PC-9 (cell line): ENCODE measurements at places on chromosomes 3 and 15. TPM values are rescaled to one million over a fixed set of nuclear protein-coding genes. Genes with fewer than 3 reads are reported as not detected.

GRCh38 chr3:14918356-14918860 is 29.0 kb upstream of the NR2C2 start:
- no peak for DNase-seq

DNA sequence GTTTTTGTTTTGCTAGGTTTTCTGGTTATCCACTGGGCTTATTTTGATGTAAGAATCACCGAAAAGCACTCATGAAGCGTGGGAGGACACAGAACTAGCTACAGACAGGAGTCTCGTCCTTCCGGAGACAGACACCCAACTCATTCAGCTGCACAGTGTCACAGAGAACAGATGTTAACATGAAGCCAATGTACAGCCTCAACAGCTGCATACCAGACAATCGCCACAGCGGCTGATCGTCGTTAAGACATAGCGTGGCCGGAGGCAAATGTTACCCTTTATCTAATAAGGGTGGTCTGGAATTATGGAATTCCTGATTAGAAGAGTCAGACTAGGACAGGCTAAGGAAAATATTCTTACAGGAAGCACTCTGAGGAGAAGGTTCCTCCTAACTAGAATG is 1.1 kb upstream of the PYGO1 start:
- no peak for DNase-seq

- no peak for DNase-seq
Observed at GRCh38 chr3:198061119-198062067, 101.4 kb downstream of the LMLN start.

DNA sequence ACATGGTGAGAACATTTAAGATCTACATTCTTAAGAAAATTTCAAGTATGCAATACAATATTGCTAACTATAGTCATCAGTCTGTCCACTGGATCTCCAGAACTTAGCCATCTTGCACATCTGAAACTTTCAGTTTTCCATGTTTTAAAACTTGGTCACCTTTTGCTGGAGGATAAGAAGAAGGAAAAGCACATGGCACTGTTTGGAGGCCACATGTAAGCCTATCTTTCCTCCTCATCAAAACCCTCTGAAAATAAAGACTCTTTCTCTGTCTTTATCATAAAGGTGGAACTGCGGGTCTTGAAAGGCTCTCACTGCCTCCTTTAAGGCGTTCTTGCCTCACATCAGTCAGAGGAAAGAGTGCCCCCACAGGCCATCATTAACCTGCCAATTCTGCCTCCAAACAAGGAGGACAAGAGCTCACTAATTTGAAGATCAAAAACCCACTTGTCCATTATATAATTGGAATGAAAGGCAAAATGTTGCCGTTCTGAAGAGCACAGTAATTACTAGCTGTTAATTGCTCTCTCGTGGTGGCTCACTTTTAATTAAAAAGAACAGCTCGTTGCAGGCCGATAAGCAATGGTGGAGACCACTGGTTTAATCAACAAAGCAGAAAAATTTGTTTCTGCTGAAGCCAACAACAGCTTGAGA is 157.8 kb downstream of the MECOM start:
- DNase-seq = no peak

DNA sequence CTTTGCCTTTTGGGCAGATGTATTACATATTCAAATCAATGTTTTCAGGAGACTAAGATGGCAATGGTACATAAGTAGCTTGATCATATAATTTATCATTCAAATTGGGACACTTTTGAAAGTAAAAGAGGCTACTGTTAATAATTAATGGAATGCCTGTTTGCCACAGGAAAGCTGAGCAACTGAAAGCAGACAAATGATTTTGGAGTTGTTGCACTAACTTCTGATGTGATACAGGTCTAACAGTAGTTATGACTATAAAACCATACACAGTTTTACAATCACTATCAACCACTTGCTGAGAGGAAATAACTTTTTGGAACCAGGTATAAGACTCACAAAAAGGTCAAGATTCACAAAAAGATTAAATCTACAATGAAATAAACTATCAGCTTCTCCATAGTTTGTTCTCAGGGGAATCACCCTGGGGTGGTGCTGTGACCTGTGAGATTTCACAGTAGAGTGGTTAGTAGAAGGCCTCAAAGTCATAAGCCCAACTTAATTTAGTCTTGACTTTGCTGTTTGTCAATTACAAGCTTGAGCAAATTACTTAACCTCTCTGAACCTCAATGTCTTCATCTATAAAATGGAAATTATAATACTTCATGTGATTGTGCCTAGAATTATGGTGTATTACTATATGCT is 42.7 kb downstream of the HHLA2 start:
- DNase-seq = no peak

GRCh38 chr3:76570436-76571057 is 469.4 kb upstream of the ROBO2 start:
- no peak for DNase-seq

- no peak for DNase-seq
Observed at GRCh38 chr3:67384760-67385397, 269.5 kb downstream of the SUCLG2 start.

- no peak for DNase-seq
Observed at GRCh38 chr3:192884777-192885773, 32.6 kb downstream of the MB21D2 start.

GRCh38 chr3:64616953-64617352 is 70.8 kb downstream of the ADAMTS9 start:
- DNase-seq = no peak

GRCh38 chr3:100915706-100916495 is 77.3 kb downstream of the ABI3BP start:
- no peak for DNase-seq

DNA sequence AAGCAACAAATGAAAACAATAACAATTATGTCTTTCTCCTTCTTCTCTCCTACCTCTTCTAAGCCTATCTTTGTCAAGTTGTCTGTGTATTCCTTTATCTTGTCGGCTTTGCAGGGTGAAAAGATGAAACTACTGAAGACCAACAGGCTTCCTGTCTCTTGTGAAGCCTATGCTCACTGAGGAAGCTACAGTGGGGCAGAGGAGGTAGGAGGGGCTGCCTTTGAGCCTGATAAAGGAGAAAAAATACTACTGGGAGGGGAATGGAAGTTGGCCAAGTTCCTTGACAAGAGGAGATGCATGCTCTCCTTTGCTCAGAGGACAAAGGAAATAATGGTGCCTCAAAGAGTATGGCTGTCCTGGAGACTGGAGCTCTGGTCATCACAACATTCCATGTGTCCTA is 92.0 kb downstream of the IGSF11 start:
- DNase-seq = no peak

DNA sequence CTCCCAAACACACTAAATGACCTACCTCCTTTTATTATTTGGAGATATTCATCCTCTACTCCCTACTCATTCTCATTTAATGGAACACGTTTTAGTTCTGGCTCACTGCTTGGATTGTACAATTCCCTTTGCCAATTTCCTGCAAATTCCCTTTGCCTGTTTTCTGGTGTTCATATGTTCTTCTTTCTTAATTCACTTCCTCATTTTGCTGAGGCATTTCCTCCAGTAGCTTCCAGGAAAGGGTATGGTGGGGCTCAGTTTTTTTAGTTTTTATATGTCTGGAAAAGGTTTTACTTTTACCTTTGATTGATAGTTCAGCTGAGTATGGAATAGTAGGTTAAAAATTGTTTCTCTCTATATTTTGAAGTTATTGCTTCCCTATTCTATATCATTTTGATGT is 143.6 kb upstream of the GOLIM4 start:
- no peak for DNase-seq

DNA sequence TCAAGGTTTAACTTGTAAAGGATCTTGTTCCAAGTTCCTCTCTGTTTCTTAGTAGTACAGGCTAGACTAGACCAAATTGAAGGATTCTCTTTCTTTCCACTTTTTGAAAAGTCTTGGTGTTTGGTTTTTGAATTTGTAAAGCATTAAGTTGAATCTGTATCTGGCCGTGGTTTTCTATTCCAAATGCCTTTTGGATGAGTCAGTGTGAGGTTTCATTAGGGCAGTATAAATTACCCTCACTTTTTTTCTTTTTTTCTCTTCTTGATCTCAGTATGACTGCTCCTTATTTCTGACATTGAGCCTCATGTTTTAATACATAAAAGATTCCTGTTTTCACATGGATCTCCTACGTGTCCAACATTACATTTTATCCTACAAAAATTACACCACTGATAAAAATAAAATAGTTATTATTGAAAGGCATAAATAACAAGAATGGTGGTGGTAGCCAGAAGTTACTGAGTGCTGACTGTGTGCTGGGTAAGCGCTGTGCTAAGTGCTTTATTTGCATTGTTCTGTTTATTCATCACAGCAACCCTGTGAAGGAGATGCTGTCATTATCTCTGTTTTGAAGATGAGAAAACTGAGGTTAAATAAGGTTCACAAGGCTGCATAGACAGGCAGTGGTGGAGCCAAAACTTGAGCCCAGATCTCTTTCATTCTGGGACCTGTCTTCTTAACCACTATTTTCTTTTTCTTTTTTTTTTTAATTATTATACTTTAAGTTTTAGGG is 48.3 kb downstream of the MITF start:
- no peak for DNase-seq

GRCh38 chr3:114928989-114929640 is 218.0 kb downstream of the ZBTB20 start:
- no peak for DNase-seq

DNA sequence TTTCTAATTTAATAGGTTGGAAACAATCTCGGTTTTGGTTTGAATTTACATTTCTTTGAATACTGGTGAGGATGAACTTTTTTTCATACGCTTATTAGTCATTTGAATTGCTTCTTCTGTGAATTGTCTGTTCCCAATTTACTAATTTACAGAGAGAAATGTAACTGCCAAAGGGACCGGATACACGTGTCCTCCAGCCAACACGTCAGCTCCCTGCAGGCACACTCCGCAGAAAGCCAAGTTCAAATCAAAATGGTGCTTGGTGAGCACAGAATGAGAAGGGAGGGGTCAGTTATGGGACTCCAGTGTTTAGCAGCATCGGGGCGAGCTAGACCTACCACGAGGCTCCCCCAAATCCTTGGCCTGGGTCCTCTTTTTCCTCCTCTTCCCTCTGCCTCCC is 10.8 kb upstream of the TSEN2 start:
- DNase-seq = no peak

DNA sequence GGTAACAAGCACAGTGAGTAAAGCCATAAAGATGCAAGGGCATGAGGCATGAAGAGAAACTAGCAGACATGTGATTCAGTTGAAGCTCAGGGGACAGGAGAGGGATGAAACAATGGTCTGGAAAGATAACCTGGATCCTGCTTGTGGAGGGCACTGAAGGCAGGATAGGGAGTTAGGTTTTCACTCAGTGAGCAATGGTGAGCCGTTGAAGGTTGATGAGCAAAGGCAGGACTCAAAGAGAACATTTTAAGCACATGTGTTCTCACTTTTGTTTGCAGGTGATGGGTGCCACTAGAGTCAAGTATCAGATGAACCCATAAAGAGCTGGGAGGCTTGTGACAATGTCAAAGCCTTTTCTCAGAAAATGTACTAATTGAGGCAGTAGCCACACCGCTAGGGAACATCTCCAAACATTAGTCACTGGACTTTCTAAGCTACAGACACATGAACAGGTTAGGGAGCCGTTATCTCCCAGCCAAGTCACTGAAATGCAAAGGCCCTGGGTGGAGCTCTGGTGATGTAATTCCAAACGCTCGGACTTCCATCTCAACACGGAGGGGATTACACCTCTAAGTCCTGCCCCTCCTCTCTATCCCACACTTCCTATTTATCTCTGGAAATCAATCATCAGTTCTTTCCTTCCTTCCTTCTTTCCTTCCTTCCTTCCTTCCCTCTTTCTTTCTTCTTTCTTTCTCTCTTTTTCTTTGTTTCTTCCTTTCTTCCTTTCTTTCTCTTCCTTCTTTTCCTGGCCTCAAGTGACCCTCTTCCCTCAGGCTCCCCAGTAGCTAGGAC is 22.7 kb downstream of the KLHL6 start:
- no peak for DNase-seq

DNA sequence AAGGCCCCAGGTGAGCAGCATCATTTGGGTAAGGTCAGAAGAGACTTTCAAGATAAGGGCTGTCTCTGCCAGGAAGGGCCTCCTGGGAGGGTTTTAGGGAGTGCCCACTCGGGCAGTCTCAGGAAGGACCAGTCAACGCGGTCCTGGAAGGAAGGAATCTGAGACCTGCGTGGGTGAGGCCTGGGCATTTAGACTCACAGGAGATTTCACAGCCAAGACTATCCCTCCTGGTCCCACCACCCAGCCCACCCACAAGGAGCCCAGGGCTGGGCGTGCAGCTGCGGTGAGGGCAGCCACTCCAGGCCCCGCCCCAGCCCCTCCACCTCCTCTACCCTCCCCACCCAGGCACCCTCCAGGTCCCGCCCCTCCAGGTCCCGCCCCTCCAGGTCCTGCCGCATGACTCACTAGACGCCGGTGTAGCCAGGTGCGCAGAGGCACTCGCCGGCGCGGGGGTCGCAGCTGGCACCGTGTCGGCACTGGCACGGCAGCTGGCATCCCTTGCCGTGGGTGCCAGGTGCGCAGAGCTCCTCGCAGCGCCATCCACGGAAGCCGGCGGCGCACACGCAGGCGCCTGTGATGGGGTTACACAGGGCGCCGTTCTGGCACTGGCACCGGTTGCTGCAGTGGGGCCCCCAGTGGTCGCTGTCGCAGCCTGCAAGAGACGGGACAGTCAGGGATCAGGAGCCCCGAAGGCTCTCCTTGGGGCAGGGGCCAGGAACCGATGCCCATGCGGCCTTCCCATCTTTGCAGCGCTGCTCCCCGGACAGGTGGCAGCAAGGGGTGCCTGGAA is 112.7 kb downstream of the RAB11A start:
- DNase-seq = peak; percentile 51

GRCh38 chr3:105944721-105945120 is 75.9 kb upstream of the CBLB start:
- no peak for DNase-seq

- DNase-seq = no peak
Observed at GRCh38 chr3:43215663-43216275, 70.6 kb upstream of the SNRK start.

GRCh38 chr3:169453256-169454059 is 210.1 kb downstream of the MECOM start:
- DNase-seq = no peak

DNA sequence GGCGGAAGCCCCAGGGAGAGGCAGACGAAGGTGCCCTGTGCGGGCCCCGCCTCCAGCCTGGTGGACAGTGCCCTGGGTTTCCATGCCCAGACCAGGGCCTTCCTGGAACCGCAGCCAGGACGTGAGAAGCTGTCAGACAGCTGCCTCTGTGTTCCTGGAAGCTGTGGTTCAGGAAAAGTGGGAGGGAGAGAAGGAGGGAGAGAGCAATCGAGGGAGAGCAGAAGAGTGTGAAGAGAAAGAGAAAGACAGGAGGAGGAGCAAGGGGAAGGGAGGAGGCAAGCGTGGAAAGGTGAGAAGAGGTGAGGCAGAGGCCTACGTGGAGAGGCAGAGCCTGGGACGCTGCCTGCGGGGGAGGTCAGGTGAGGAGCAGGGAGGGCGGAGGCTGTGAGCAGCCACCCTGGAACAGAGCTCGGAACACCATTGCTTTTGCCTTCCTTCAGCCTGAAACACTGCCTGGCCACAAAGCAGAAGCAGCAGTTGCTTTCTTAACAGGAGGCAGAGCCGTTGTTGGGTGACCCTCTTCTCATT is 18.6 kb downstream of the ZDHHC19 start:
- peak; percentile 32 for DNase-seq

NANOGP8 gene
- total RNA-seq = not detected in 2 replicates

HES1 gene
- 66.5 and 97.8 TPM in 2 replicates for total RNA-seq

LYZL4 gene
- total RNA-seq = not detected in 2 replicates

C3orf33 gene
- 1.1 and 2.3 TPM in 2 replicates for total RNA-seq

EPHB1 gene
- 0.15 TPM in 1 of 2 replicates, not detected in the other for total RNA-seq

PTPRG gene
- 22.0 and 32.9 TPM in 2 replicates for total RNA-seq

GOLGA6D gene
- not detected in 2 replicates for total RNA-seq

IL12A gene
- total RNA-seq = 0.28 and 0.40 TPM in 2 replicates

CPNE9 gene
- not detected in 2 replicates for total RNA-seq

ZBTB47 gene
- 8.1 and 9.6 TPM in 2 replicates for total RNA-seq

CNTN3 gene
- total RNA-seq = not detected in 2 replicates

RCCD1 gene
- 51.4 and 51.5 TPM in 2 replicates for total RNA-seq

POLQ gene
- 14.3 and 15.6 TPM in 2 replicates for total RNA-seq

KLHL6 gene
- 0.04 TPM in 1 of 2 replicates, not detected in the other for total RNA-seq

SAMD7 gene
- total RNA-seq = not detected in 2 replicates
